ENCODE measurements at places on chromosomes 4 and X. TPM values are rescaled to one million over a fixed set of nuclear protein-coding genes. Genes with fewer than 3 reads are reported as not detected.

GRCh38 chrX:135463937-135464336 is 42.2 kb downstream of the SMIM10L2A start:
- DNase-seq, result peak; percentile 1

DNA sequence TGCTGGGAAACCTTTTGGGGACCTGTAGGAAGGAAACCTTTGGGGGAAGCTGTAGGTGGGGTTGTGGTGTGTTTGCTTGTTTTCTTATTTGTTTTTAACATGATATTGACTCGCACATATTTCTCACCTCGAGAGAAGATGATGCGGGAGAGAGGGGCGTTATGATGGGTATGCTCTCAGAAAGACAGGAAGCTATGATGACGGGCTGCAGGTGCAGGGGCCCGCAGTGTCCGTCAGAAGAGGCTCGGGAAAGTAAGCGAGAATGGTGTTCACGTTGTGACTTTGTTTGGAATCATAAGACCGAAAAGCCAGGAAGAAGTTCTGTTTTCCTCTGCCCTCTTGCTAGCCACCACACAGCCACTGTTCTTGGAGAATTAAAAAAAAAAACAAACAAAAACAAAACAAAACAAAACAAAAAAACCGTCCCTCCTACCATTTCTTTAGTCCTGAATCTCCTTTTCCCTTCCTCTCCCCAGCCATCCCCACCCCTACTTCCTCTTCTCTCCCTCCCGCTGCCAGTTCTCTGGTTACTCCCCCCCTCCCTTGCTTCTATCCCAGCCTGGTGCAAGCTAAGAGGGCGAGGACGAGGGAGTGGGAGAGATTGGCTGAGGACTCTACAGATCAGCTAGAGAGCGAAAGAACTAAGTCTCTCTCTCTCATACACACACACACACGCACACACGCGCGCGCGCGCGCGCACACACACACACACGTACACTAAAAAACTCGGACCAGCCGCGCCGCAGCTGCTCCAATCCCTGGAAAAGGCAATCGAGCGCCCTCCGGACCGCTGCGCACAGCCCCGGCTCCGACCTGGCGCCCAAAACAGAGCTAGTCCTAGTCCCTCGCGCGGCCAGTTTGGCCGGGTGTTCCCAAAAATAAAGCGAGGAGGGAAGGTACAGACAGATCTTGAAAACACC is at the start of gene BMP3:
Gene BMP3, plus strand, starts transcription at position 648 of the 920 bp plus-strand sequence. CDS start 577 bp downstream, outside the sequence.
- DNase-seq, result peak; percentile 39

DNA sequence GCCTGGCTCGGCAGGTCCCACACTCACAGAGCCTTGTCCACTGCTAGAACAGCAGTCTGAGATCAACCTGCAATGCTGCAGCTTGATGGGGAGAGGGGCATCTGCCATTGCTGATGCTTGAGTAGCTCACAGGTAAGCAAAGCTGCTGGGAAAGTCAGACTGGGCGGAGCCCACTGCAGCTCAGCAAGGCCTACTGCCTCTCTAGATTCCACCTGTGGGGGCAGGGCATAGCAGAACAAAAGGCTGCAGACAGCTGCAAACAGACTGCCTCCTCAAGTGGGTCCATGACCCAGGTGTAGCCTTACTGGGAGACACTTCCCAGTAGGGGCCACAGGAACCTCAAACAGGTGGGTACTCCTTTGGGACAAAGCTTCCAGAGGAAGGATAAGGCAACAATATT is 110.6 kb upstream of the ADAMTS3 start:
- no peak for DNase-seq

DNA sequence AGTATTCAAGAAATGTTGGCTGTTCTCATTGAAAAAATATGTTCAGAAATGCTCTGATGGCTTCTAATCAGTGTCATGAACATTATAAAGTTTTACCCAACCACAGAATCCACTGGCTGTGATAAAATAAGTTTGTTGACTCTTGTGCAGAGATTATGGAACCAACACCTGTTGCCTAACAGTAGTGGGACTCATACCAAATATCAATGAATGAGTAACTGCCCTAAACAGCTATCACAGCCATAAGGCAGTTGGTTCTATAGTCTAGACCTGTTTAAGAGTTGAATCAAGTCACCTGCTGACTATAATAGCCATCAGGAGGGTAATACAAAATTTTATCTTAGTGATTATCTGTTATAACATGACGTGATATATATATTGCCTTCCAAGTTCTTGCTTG is 168.3 kb downstream of the ATOH1 start:
- no peak for DNase-seq

GRCh38 chr4:184825141-184825895 is 450 bp downstream of the ACSL1 start:
- peak; percentile 41 for DNase-seq

DNA sequence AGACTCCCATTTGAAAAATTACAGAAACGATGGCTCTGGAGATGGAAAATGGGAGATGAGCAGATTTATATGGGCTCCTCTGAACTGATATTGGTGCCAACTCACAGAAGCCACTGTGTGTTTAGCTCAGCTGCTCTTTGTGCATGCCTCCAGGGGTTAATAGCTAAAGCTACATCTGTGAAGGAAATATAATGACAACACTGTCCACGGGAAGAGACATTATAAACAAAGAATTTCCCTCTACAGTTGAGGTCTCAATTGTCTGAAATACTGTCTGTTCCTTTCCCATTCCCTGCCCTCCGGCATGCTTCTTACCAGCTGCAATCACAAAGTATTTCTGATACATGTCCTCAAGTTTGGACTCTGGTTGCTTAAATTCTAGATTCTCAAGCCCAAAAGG is 40.4 kb downstream of the PPA2 start:
- no peak for DNase-seq

GRCh38 chrX:73215246-73215645 is 595 bp upstream of the NAP1L2 start:
- no peak for DNase-seq

The GRIA3 gene
- not detected for total RNA-seq

The SMIM14 gene
- total RNA-seq, result 19.0 TPM

The PRDM8 gene
- total RNA-seq, result 3.6 TPM

The IGFBP7 gene
- total RNA-seq, result 332 TPM

The TRIM61 gene
- 1.7 TPM for total RNA-seq

Data from MG63 (cell line).